ENCODE measurements at places on chromosomes 12 and 14.

DNA sequence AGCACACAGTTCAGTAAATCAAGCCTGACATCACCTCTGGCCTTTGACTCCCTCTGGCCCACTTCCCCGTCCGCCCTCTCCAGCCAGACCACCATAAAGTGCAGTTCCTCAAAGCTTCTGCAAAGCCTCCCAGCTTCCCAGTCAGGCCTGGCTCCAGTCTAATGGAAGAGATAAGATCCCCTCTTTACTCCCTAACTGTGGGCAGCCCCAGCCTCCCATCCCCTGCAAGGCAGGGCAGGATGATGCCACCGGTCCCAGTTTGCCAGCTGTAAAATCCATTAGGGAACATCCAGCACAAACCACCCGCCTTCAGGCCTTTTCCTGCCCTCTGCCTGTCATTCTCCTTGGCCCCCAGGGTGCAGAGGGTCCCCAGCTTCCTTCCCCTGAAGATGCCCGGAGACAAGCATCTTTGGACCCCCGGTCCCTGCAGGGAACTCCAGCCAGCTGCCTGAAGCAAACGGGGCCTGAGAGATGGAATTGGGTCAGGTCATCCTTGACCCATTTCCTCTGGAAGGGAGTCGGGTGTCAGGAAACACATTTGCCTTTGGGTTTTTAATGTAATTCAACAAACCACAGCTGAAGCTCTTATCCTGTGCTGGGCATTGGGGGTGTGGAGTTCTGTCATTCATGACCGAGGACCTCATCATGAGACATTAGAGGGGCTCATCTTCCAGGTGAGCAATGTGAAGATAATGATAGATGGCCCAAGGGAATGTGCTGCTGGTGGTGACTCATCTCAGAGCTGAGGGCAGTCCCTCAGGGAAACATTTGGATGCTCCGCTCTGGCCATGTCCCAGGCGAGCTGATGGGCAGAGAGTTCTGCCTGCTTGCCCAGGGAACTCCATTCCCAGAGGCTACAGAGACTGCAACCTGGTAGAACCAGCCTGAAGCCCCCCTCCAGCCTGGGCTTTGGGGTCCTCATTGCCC, 93.8 kb upstream of the CLMN start:
- no peak for DNase-seq

DNA sequence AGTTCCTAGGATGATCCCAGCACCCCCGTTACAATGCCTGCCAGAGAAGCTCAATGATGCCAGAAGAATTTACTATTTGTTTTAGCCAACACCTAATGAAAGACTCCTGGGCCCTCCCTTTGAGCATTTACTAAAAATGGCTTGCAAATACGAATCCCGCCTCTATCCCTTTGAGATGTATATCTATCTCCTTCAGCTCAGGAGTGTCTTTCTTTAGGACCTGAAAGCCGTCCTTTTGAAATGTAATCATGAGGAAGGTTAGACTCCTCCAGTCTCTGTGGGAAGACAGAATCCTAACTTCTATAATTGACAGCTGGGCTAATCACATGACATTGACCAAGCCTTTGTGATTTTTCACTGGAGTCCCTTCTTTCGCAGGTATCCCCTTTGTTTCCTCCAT, 19.2 kb upstream of the DYNC1H1 start:
- no peak for DNase-seq

DNA sequence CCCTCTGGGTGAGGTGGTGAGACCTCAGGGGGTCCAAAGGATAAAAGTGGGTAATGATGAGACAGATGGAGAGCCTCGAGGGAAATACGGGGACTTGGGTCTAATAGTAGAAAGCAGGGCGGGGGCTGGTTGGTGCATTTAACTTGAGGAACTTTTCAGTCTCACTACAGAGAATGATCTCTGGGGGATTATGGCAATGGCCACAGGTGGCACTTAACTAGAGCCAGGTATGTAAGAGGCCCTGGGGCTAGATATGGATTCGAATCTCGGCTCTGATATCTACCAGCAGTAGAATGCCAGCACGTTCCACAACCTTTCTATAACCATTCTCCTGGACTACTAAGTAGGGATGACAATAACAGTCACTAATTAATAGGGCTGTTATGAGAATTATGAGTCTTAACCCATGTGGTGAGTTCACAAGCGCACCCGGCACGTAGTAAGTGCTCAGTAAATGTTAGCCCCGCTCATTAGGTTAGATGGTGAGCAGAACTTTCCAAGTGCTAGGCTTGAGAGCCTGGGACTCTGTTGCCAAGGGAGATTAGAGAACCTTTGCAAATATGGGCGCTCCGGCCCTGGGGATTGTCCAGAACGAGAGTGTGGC, 888 bp upstream of the PLXNC1 start:
- DNase-seq = no peak

DNA sequence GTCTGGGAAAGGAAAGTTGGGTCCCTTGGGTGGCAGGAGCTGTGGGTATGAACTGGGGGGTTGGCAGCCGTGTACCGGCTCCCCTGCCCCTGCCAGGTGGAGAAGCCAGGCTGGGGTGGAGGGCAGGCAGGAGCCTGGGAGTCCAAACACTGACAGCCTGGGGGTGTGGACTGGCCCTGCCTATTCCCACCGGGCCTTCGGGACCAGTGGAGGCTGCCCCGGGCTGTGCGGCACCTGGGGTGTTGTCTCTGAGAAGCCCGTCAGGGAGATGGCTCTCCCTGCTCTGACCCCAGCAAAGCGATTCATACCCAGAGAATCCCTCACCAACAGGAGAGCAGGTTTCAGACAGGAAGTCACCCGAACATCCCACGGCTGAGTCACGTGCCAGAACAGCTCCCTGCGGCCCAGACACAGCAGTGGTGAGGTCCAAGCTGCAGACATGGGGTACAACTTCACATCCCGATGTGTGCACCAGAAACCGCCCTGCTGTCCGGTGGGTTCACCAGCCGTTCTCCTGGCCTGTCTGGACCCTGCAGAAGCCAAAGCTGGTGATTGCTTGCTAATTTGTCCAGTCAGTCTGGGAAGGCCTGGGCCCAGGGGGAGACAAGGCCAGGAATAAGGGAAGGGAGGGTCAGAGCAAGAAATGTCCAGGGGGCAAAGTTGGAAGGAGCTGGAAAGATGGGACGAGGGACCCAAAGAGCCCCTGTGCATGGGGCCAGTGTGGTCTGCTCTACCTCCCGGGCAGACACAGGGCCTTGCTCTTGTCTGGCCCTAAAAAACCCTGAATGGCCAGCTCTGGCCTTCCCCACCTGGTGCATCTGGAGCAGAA, 2.1 kb upstream of the GPR132 start:
- peak; percentile 85 for DNase-seq

DNA sequence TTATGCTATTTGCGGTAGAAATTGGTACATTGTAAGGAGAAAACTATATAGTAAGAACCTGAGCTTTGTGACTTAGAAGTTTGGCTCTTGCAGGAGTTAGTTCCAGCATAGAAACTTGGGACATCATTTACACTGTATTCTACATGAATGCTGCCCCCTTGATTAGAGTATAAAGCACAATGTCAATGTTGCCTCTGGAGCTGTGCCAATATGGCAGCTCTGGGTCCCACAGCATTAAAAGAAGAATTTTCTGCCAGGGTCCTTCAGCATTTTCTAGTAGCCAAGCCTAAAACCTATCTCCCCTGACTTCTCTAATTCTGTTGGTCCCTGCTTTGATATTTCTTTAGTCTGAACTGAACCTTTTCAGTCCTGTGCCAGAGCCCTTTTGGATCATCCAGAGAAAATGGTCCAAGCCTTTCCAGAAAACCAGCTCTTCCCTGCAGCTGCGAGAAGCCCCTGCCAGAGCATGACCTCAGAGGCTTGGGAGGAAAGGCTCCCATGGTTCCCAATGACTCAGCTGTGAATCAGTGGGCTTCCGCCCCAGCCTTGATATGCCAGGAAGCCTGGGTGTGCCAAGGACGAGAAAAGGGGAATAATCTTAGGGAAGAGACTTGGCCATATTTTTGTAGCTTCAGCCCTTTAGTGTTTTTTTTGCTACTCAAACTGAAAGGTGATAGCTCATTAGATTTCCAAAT, 43.2 kb downstream of the PLEKHG7 start:
- no peak for DNase-seq

DNA sequence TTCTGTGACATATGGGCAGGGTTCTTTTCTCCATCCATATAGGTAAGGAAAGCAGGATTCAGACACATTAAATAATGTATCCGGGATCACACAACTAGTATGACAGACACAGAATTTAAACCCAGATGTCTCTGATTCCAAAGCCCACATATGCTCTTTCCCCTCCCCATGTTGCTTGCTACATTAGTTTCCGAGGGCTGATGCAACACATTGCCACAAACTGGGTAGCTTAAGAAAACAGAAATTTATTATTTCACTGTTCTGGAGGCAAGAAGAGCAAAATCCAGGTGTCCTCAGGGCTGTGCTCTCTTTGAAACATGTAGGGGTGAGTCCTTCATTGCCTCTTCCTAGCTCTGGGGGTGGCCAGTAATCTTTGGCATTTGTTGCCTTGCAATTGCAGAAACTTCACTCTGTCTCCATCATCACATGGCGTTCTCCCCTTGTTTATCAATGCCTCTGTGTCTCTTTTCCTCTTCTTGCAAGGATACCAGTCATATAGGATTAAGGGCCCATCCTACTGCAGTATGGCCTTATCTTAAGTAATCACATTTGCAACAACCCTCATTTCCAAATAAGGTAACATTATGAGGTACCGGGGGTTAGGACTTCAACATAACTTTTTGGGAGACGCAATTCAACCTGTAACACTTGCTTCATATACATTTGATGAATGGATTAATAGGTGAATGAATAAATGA, 83.0 kb upstream of the CCND2 start:
- no peak for DNase-seq

DNA sequence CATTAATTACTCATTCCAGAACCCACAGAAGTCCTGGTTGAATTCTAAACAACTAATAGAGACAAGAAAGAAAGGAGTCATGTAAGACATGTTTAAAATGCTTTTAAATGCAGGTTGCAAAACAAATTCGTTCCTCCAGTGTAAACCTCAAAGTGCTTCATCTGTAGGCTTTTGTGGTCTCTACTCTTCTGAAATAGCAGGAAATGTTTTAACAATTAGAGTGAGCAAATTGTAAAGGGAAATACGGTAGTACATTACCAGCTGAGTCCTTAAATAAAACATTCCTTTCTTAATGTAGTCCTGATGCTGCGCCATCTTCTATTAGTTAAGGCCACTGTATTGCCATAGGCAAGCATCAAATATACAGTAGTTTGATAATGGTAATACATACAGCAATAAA, 1934.2 kb upstream of the SEL1L start:
- DNase-seq = no peak

DNA sequence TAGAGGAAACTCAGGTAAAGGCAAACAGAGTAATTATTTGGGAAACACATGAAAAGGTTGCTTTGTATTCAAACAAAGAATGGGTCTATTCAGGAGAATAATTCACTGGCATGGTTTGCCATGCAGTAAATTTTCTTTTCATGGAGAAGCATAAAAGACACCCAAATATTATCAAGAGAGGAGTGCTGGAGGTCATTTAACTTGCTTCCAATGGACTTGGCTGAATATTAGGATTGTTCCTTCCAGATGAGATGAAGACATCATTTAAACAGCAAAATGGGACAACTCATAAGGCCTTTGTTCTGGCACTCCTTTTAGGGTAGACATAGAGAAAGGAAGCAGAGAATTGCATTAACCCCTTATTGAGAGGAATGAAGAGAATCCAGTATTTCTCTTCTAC, 38.7 kb downstream of the WIF1 start:
- no peak for DNase-seq

DNA sequence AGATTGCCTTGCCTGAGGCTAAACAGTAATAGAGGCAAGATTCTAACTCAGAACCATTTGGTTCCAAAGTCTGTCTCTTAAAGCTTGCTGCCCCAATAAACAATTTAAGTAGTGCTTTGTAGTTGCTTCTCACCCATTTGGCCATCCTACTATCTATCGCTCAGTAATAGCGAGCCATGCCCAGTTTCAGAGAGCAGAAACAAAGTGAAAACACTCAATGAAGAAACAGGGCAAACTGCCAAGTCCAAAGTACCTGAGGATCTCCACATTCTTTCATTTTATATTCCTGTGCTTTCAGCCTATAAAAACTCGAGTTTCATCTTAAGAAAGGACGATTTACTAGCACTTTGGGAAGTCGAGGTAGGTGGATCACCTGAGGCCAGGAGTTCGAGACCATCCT, 103.3 kb upstream of the BBS10 start:
- no peak for DNase-seq

DNA sequence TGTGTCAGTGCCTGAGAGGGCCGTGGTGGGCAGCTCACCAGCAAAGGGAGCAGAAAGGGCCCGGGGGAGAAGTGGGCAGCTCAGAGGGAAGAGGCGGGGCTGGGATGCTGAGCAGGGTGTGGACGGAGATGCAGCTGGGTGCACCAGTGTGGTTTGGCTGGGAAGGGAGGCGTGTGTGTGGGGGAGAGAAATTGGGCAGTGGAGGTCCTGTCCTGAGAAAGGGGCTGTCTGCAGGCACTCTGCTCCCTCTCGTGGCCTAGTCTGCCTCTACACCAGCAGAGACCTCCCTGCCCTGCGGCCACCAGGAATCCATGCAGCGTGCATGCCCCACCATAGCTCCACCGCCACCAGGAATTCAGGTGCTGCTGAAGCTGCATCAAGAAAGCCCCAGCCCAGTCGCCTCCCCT, 6.4 kb downstream of the TMEM121 start:
- DNase-seq = no peak

GRCh38 chr14:91835197-91835919, 32.0 kb downstream of the TC2N start:
- DNase-seq = peak; percentile 17

DNA sequence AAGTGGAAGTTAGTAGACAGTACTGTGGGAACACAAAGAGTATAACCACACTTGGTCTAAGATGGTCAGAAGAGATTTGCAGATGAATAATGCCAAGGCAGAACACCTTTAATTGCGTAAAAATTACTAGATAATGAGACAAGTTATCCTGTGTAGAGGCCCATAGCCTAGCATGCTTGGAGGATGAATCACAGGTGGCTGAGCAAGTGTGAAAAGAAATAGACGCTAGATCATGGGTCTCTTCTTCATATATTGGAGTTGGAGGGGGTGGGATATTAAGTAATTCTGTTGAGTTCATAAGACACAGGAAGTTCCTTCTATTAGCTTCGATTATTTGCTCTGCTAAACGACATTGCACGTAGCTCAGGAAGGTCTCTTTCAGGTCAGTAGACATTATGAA, 454.3 kb upstream of the LMO3 start:
- no peak for DNase-seq

GRCh38 chr12:75945581-75945980, 86.0 kb downstream of the PHLDA1 start:
- no peak for DNase-seq

- no peak for DNase-seq
Measured at GRCh38 chr12:5723711-5724252, 221.3 kb downstream of the ANO2 start.

- DNase-seq = no peak
Measured at GRCh38 chr14:91149462-91149861, 35.6 kb downstream of the DGLUCY start.

- DNase-seq = no peak
Measured at GRCh38 chr12:87596636-87597035, 432.6 kb downstream of the C12orf50 start.

GRCh38 chr12:110754101-110754793, 11.6 kb upstream of the PPP1CC start:
- no peak for DNase-seq

GRCh38 chr12:99235381-99235780, 412.2 kb upstream of the GARIN6 start:
- DNase-seq = no peak

GRCh38 chr14:76293221-76293620, 82.7 kb upstream of the ESRRB start:
- no peak for DNase-seq

Measured in activated CD4-positive, alpha-beta T cell treated with anti-CD3 and anti-CD28 coated beads, Interleukin-2, Interleukin-4, amounts not matched to agents 100 ng/mL and 50 ng/mL, durations not matched to agents 16 hours and 8 hours (primary cell).